Mucosa of descending colon (tissue), 3 donors: ENCODE measurements at places on chromosomes 16 and 17. TPM values are rescaled to one million over a fixed set of nuclear protein-coding genes. Genes with fewer than 3 reads are reported as not detected.

IGF2BP1 gene
- not detected for total RNA-seq

AOC3 gene
- total RNA-seq, result 175 TPM

PLXDC1 gene
- total RNA-seq, result 10.9 TPM

SLC13A2 gene
- total RNA-seq, result 87.0 TPM

ABCC12 gene
- total RNA-seq, result not detected

CCL1 gene
- not detected for total RNA-seq

MPO gene
- 0.19 TPM for total RNA-seq

PTGES3L gene
- total RNA-seq, result 3.8 TPM

PYDC1 gene
- not detected for total RNA-seq

GLIS2 gene
- total RNA-seq, result 2.9 TPM

ZNF689 gene
- total RNA-seq, result 10.7 TPM

FBXO31 gene
- 54.2 TPM for total RNA-seq

ADAP2 gene
- 12.1 TPM for total RNA-seq

TMEM114 gene
- not detected for total RNA-seq

CEP112 gene
- 7.0 TPM for total RNA-seq

CCL22 gene
- 0.16 TPM for total RNA-seq

RND2 gene
- total RNA-seq, result 0.51 TPM

SYT17 gene
- total RNA-seq, result 13.3 TPM

HS3ST6 gene
- 2.5 TPM for total RNA-seq

CDH8 gene
- 1.2 TPM for total RNA-seq

SLC4A1 gene
- total RNA-seq, result not detected

C16orf96 gene
- not detected for total RNA-seq

HSF5 gene
- total RNA-seq, result not detected

SPDYE4 gene
- total RNA-seq, result not detected

EFCAB5 gene
- total RNA-seq, result 1.0 TPM

TBC1D26 gene
- total RNA-seq, result not detected

ODAD4 gene
- 0.34 TPM for total RNA-seq

SSTR5 gene
- not detected for total RNA-seq

P3H4 gene
- total RNA-seq, result 12.1 TPM

SBK1 gene
- 0.52 TPM for total RNA-seq

OR1A1 gene
- total RNA-seq, result not detected

SECTM1 gene
- 127 TPM for total RNA-seq

C1QTNF8 gene
- total RNA-seq, result not detected
